ENCODE measurements at places on chromosomes 2 and 18.
A peak's percentile ranks its signal among the peaks of the same experiment; 100 is the strongest.

DNA sequence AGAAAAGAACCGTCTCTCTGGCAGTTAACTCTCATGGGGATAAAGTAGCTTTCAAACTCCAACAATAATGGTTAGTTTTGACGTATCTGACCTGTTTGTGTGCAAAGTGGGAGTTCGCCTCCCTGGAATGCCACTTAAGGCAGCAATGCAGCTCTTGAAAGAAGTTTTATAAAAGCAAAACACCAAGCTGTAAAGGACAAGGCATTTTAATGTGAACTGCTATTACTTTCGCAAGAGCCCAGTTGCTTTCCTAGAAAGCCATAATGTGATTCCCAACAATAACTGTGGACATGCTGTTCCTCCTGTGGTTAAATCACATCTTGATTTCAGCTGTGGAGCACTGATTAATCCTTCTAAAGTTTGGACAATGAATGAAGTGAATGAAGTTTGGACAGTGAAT lies 303.7 kb downstream of the PTPRM start:
- no peak overlapping the region for H3K27ac ChIP-seq
- no peak overlapping the region for H3K4me3 ChIP-seq
- no peaks in the 10 kb centered on the region for H3K36me3 ChIP-seq
- peak; percentile 14 for DNase-seq
- H3K4me1 ChIP-seq: peaks cover 7% of the 10 kb centered on the region
- no peaks in the 10 kb centered on the region for H3K27me3 ChIP-seq

DNA sequence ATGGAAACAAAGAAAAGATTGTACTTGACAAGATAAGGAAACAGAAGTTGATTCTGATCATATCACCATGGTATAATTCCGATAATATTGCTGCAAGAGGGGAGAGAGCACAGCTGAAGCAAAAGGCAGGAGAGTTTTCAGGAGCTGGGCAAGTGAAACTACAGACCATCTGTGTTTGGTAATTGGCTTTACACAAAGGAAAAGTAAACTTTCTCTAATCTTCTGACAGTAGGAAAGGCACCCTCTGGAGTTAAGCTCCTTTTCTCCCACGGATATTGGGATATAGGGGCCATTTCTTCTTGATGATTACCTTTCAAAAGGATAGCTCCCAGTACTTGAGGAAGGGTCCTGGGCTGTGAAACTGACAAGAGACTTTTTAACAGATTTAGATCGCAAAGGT lies 29.9 kb upstream of the REG3A start:
- DNase-seq: no peak
- no peaks in the 10 kb centered on the region for H3K27me3 ChIP-seq
- H3K27ac ChIP-seq: no peak overlapping the region
- no peaks in the 10 kb centered on the region for H3K36me3 ChIP-seq
- H3K4me1 ChIP-seq: no peaks in the 10 kb centered on the region
- H3K4me3 ChIP-seq: no peak overlapping the region

- DNase-seq: peak; percentile 29
- H3K4me1 ChIP-seq: peaks cover 22% of the 10 kb centered on the region
- peaks cover 11% of the 10 kb centered on the region for H3K36me3 ChIP-seq
- H3K27me3 ChIP-seq: no peaks in the 10 kb centered on the region
- peak within 1 kb of the TSS; percentile 68 for H3K4me3 ChIP-seq
- peak within 1 kb of the TSS; percentile 21 for H3K27ac ChIP-seq
Observed at GRCh38 chr2:24920098-24920808, at the start of gene ADCY3. Gene ADCY3, minus strand, starts transcription at chr2:24920237. Its CDS starts 1,250 bp downstream, at chr2:24918987.

DNA sequence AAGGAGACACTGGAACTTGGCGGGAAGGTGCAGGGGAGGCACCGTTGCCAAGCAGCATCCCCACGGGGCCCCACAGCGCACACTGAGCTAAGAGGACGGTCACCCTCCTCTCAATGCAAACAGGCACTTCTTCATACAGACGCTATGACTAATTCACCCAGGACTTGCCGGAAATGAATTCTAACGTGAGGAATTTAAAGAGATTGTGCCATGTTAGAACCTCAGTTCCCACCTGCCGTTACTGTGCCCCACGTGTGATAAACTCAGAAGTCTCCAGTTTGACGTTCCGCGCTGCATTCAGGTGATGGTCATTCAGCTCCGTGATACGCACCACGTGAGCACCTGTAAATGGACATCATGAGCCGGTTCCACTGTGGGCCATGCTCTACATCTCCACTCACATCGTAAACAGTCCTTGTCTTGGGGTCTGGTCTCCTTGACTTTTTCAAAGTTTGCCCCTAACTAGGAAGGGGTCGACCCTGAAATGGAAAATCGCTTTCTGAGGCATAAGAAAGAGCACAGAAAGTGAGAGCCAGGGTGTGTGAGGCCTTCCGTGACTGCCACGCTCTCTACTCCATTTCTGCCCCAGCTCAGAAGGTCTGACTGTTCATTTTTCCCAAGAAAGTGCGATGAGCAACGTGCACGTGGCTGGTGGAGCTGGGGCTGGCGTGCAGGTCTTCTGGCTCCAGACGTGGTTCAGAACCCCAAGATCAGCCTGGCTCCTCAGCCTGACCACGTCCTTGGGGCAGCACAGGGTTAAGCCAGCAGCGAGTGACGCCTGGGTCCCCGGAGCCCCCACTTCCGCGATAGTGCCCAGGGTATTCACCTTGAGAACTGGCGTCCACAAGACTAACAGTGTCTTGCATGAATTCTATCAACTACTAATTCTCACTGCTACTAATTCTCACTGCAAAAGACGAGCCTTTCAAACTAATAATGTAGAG lies 35.1 kb downstream of the TMEM18 start:
- no peaks in the 10 kb centered on the region for H3K36me3 ChIP-seq
- H3K4me1 ChIP-seq: no peaks in the 10 kb centered on the region
- DNase-seq: no peak
- H3K27ac ChIP-seq: no peak overlapping the region
- H3K27me3 ChIP-seq: no peaks in the 10 kb centered on the region
- no peak overlapping the region for H3K4me3 ChIP-seq

- no peaks in the 10 kb centered on the region for H3K4me1 ChIP-seq
- no peak for DNase-seq
- H3K27ac ChIP-seq: no peak overlapping the region
- peaks cover 24% of the 10 kb centered on the region for H3K36me3 ChIP-seq
- H3K27me3 ChIP-seq: no peaks in the 10 kb centered on the region
Observed at GRCh38 chr2:273333-273732, 8.6 kb downstream of the ACP1 start.

GRCh38 chr2:227606476-227606875 lies 7.8 kb downstream of the SCYGR2 start:
- H3K27ac ChIP-seq: no peak overlapping the region
- H3K36me3 ChIP-seq: no peaks in the 10 kb centered on the region
- no peak for DNase-seq
- no peaks in the 10 kb centered on the region for H3K4me1 ChIP-seq
- no peak overlapping the region for H3K4me3 ChIP-seq
- H3K27me3 ChIP-seq: no peaks in the 10 kb centered on the region

GRCh38 chr2:200158647-200159356 lies 147.7 kb upstream of the SPATS2L start:
- no peak for DNase-seq
- H3K27ac ChIP-seq: no peak overlapping the region
- no peaks in the 10 kb centered on the region for H3K36me3 ChIP-seq
- H3K4me3 ChIP-seq: no peak overlapping the region
- H3K27me3 ChIP-seq: no peaks in the 10 kb centered on the region
- peaks cover 13% of the 10 kb centered on the region for H3K4me1 ChIP-seq

DNA sequence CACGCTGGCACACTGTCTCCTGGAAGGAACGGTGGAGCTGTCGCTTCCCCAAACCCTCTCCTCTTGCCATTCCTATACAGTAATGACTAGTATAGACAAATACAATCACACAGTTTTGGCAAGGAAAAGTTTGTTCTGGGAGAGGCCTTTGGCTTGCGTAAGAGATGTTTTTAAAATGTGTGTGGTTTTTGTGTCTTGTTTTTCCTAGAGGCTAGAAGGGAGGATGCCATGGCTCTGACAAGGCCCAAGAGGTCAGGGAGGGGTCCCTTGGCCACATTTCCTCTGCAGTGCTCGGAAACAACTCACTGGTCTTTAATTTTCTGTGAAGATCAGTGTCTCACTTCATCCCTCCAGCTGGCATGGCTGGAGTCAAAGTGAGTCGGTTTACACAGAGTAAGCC lies 195.9 kb downstream of the SH3RF3 start:
- H3K4me3 ChIP-seq: no peak overlapping the region
- peaks cover 36% of the 10 kb centered on the region for H3K4me1 ChIP-seq
- peak; percentile 95 for DNase-seq
- H3K36me3 ChIP-seq: no peaks in the 10 kb centered on the region
- H3K27ac ChIP-seq: peak overlapping the region; percentile 81
- H3K27me3 ChIP-seq: no peaks in the 10 kb centered on the region

DNA sequence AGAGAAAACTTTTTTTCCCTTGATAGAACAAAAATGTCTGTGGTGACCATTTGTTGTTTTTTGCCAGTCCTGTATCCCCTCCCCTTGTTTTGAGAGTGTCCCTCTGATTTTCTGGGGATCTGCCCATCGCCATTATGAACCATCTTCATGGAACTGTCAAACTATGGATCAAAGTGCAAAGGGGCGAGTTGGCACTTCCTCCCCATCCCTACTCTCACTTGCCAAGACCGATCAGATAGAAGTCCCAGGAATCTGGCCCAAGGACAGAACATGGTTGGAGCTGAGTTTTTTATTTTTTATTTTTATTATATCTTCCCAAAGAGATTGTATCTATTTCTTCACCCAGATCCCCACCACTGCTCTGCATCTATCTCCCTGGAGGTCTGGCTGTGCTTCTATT lies 221.4 kb downstream of the IKZF2 start:
- no peak overlapping the region for H3K4me3 ChIP-seq
- no peaks in the 10 kb centered on the region for H3K27me3 ChIP-seq
- H3K4me1 ChIP-seq: peaks cover 5% of the 10 kb centered on the region

DNA sequence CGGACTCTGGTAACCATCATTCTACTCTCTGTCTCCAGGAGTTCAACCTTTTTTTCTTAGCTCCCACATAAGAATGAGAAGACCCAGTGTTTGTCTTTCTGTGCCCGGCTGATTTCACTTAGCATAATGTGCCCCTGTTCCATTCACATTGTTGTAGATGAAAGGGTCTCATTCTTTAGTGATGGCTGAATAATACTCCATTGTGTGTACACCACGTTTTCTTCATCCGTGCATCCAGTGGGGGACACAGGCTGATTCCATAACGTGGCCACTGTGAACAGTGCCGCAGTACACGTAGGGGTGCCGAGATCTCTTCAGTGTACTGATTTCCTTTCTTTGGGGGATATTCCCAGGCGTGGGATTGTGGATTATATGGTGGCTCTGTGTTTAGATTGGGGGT lies 72.3 kb upstream of the NFATC1 start:
- no peak overlapping the region for H3K4me3 ChIP-seq
- H3K27me3 ChIP-seq: no peaks in the 10 kb centered on the region
- DNase-seq: no peak
- no peaks in the 10 kb centered on the region for H3K36me3 ChIP-seq

DNA sequence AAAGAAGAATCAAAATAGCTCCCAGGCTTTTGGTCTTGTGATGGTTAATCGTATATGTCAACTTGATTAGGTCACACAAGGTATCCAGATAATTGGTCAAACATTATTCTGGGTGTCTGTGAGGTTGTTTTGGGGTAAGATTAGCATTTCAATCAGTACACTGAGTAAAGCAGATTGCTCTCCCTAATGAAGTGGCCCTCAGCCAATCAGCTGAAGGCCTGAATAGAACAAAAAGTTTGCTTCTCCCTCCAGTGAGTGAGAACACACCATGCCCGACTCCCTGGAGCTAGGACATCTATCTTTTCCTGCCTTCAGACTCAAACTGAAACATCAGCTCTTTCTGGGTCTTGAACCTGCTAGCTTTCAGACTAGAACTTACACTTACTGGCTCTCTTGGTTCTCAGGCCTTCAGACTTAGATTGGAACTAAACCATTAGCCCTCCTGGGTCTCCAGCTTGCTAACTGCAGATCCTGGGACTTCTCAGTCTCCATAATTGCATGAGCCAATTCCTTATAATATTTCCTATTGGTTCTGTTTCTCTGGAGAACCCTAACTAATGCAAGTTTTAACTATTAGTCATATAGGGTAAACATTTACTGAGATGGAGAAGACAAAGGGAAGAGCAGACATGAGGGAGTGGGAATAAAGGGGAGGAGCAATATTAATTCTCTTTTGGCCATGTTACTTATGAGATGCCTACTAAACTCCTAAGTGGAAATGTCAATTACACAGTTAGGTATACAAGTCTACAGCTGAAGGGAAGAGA lies 25.5 kb downstream of the LNPK start:
- DNase-seq: peak; percentile 52
- no peaks in the 10 kb centered on the region for H3K27me3 ChIP-seq

- no peak for DNase-seq
- H3K36me3 ChIP-seq: no peaks in the 10 kb centered on the region
- no peak overlapping the region for H3K27ac ChIP-seq
- peaks cover 2% of the 10 kb centered on the region for H3K4me1 ChIP-seq
Observed at GRCh38 chr2:240424341-240425235, 10.9 kb upstream of the GPC1 start.

DNA sequence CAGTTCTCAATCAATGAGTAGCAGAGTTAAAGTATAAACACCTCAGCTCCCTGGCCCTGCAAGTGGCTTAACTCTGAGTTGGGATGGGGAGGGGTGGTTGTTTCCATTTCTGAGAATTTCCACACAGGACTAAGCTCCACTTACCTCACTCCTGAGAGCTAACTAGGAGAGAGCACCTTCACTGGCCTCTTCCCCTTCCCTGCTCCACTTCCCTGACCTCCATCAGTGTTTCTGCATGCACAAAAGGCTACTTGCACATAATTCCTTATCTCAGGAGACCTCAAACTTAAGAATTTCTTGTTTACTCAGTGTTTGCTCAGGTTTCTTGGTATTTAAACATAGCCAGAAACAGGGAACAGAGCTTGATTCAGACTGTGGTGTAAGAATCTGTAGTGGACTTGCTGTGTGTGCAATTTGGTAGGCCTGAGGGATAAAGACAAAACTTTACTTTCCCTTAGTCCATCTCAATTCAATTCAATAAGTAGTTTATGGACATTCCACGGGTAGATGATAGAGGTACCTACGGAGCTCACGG lies 97.2 kb downstream of the PID1 start:
- no peaks in the 10 kb centered on the region for H3K4me1 ChIP-seq
- no peak overlapping the region for H3K27ac ChIP-seq
- no peak overlapping the region for H3K4me3 ChIP-seq
- H3K36me3 ChIP-seq: no peaks in the 10 kb centered on the region

- H3K27me3 ChIP-seq: peaks cover 1% of the 10 kb centered on the region
- H3K4me3 ChIP-seq: no peak overlapping the region
- H3K4me1 ChIP-seq: no peaks in the 10 kb centered on the region
- H3K36me3 ChIP-seq: no peaks in the 10 kb centered on the region
- H3K27ac ChIP-seq: no peak overlapping the region
Observed at GRCh38 chr2:234403074-234403473, 93.8 kb downstream of the ARL4C start.
